ENCODE measurements at places on chromosomes 2 and 18. TPM values are rescaled to one million over a fixed set of nuclear protein-coding genes. Genes with fewer than 3 reads are reported as not detected.

DNAJB2 gene
- polyA plus RNA-seq: 68.1 TPM

ALPI gene
- not detected for polyA plus RNA-seq

CDH19 gene
- 0.14 TPM for polyA plus RNA-seq

RESP18 gene
- not detected for polyA plus RNA-seq

All from left lung (tissue), 14 donors.